ENCODE measurements at places on chromosomes 4 and X.

GRCh38 chr4:3342182-3342854 is 49.5 kb downstream of the RGS12 start:
- no peak for DNase-seq

DNA sequence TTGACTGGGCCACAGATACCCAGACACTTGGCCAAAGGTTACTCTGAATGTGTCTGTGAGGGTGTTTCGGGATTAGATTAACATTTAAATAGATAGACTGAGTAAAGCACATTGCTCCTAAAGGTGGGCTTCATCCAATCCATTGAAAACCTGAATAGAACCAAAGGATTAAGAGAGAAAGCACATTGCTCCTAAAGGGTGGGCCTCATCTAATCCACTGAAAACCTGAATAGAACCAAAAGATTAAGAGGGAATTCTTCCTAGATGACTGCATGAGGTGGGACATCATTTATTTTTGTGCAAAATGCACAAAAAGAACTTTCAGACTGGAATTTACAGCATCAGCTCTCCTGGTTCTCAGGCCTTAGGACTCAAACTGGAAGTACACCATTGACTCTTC is 351.2 kb upstream of the PCDH10 start:
- DNase-seq, result no peak

GRCh38 chr4:168021666-168022065 is 70.7 kb upstream of the ANXA10 start:
- no peak for DNase-seq

GRCh38 chr4:123522081-123522480 is 125.5 kb downstream of the SPRY1 start:
- DNase-seq, result no peak

- DNase-seq, result no peak
Observed at GRCh38 chr4:4477391-4477790, 64.5 kb downstream of the STX18 start.

All from psoas muscle (tissue), 8 donors.